Vagina (tissue), 2 donors: ENCODE measurements at places on chromosomes 4 and X.

GRCh38 chrX:153667956-153668396 lies 5.6 kb downstream of the PNCK start:
- DNase-seq: no peak

GRCh38 chr4:173529477-173530325 lies at the start of gene HAND2:
Gene HAND2, minus strand, starts transcription at chr4:173530229. Its CDS starts 940 bp downstream, at chr4:173529289.
- no peak for DNase-seq

DNA sequence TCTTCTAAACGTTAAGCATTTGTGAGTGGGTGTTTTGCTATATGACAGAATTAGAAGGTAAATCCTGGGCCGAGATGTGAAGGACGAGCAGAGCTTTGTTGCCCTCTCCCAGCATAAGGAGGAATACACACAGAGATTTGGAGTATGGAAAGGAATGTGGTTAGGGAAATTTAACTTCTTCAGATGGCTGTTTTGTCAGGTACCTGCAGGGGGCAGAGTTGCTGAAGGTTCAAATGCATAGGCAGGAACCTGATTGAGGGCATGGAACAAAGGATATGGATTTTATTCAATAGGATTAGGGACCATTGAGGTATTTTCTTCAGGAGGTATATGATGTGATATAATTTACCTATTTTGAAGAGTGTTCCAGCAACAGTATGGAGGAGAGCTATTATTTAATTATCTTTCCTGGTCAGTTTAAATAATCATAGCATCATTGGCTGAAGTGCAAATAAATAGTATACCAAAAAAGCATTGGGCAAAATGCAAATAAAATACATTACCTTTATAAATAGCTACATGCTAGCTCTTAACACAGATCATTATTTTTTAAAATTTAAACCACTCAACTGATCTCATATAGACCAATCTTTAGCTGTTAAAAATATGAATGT lies 143.6 kb downstream of the SLIT2 start:
- no peak for DNase-seq

GRCh38 chrX:143095816-143096215 lies 70.1 kb downstream of the SPANXN4 start:
- no peak for DNase-seq
